ENCODE measurements at places on chromosomes 2 and 18.

DNA sequence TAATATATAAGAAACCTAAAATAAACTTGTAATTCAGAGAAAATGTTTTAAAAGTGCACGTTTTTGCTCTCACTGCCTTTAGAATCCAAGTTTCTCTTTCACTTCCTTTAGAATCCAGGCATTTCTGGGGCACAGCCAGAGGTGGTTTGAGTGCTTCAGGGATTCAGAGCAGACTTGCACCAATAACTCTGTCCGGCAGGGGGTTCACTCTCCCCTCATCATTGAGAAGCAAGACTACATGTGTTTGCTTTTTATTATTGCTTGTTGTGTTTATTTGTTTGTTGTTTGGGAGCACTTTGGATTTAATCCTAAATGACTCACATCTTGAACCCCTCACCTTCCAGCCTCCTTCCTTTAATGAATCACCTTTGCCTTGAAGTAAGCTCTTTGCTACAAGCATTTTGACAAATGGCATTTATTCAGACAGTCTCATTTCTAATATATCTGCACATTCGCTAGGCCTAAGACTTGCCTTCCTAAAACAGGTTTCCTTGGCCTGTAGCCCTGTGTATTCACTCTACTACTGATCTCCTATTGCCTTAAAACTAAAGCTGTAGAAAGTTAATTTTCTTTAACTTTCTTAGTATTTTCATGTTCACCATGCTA, 233.5 kb upstream of the ATP5MC3 start:
- DNase-seq: no peak

DNA sequence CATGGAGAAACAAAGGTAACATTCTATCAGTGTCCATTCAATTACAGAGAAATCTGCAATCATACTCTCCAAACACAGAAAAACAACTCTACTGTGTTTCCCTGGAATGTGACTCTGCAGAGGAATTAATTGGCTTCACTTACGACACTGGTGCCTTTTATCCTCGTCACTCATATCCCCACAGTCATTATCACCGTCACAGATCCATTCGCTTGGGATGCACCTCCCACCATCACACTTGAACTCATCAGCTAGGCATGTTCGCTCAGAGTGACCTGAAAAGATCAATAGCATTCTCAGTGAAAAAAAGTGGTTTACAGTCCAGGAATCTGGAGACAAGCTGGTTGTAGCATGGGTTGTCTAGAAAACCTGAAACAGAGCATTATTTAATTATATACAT, 124.3 kb downstream of the DHRS9 start:
- DNase-seq: no peak

DNA sequence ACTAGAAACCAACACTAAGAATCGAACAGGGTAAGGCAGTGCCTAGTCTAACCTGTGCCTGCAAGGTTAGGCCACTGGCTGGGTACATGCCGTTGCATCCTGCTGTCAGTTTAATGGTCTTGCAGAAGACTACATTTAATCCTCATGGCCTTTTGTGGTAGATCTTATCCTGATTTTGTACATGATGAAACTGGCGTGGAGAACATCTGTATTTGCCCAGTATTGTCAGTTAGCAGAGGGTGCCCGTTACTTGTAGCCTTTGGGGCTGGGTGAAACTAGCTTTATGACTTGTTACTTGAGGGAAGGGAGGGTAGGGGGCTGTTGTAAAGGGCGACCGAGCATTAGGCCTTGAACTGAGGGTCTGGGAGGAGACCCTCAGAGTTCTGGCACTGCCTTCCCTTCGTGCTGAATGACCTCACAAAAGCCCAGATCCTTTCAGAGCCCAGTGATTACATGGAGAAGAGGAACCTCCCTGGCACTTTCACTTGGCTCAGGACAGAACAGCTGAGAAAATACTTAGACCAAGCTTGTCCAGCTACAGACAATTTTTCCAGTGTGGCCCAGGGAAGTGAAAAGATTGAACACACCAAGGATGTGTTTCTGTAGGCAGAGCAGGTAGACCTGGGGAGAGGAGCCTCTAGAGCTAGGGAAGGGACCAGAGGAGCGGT, 19.5 kb downstream of the SLC20A1 start:
- DNase-seq: no peak

DNA sequence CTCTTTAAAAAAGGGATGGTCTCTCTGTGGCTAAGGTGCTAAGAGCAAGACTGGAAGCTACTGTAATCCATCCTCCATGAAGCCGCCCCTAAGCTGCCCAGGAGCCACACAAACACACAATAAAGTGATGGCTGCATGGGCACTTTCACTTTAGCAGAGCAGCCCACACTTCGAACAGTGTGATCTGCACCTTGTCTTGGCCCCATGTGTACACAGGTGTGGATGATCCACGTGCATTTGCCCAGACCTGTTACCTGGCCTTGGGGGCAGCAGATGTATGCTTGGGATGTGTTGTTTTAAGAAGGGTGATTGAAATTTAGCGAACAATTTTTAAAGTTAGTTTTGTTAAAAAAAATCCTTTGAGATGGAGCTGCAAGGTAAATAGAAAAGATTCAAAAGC, 39.9 kb downstream of the TMEM178A start:
- DNase-seq: no peak

DNA sequence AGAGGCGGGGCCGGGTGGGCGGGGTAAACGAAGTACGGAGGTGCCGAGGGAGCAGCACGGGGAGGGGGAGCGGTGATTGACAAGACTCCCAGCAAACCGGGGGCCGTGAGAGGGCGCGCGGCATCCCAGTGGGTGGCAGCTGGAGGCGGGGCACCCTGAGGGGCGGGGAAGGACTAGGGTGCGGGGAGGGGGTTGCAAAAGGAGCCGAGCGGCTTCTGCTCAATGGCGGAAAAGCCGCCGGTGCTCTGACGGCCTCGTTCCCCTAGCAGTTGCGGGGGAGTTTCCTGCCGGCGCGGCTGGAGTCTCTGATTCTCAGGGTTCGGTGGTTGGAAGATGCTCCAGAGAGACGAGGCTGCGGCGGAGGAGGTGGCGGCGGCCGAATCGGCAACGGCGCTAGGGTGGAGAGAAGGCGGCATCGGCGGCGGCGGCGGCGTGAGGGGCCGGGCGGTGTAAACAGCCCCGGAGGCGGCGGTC, at the start of gene PPM1B:
PPM1B (plus strand) TSS at position 195 of the 474 bp plus-strand sequence. CDS start 32,325 bp downstream, outside the sequence.
- peak; percentile 99 for DNase-seq

- DNase-seq: no peak
Observed at GRCh38 chr18:46830633-46831032, 73.8 kb upstream of the ST8SIA5 start.

DNA sequence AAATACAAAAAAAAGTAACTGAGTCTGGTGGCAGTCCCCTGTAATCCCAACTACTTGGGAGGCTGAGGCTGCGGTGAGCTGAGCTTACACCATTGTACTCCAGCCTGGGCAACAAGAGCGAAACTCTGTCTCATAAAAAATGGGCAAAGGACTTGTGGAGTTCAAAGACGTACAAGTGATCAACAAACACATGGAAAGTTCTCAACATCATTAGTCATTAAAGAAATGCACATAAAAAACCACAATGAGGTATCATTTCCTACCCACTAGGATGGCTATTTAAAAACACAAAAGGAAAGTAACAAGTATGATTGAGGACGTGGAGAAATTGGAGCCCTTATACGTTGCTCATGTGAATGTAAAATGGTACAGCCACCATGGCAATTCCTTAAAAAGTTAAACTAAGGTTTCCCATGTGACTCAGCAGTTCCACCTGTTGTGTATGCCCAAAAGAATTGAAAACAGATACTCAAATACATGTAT, 52.3 kb downstream of the RAB10 start:
- no peak for DNase-seq

- no peak for DNase-seq
Observed at GRCh38 chr2:188395903-188396689, 104.4 kb downstream of the GULP1 start.

DNA sequence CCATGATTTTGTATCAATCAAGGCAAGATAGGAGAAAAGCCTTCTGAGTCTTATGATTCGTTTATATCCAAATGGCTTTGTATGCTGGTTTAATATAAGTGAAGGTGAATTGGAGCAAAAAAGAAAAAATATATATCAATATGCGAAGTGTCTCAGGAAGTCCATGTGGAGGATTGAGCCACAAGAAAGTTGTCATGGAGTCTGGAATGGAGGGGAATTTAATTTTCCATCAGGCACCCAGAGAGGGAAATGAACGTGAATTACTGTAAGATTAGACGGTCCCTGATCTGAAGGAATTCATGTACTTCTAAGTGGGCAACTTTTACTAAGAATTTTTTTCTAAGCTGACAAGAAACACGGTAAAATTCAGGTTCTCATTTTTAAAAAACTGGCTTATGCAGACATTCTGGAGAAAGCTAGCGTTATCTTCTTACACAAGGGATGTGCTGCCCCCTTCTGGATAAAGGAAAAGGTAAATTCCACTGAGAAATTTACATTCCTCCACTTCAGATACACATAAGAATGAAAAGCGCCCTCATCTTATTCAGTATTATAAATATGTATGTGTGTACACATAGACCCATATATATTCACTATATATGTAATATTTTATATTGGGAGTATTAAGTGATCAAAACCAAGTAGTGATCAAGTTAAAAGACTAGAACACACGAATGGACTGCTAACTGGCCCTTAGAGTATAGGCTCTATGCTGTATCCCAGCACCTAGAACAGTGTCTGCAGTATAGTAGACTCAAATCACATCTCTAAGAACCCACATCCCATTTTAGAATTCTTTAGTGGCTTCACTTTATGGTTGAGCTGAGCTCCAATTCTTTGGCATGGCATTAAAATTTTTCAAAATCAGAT, 289.0 kb upstream of the TFPI start:
- no peak for DNase-seq

- DNase-seq: no peak
Observed at GRCh38 chr2:9498210-9498609, 23.9 kb downstream of the IAH1 start.

DNA sequence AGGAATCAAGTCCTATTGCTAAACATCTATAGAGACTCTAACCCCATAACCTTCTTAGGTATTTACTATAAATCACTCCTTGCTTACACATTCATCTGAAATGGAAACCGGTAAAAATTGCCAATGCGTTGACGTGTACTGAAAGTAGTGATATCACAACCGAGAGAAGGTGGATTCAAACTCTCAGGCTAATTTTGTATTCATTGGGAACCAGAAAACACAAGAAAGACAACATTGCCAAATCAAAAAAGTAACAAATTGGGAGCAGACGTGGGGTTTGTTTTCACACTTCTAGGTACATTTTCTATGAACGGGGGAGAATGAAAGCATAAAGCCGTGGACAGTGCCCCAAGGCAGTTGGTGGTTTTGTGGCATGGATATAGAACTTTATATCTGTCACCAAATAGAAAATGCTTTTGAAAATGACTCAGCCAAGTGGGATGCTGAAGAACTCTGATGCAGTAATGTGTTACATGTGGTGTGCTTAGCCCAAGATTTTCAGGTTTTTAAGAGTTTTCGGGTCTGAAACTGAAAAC, 155.1 kb upstream of the RASGRP3 start:
- DNase-seq: no peak

GRCh38 chr18:79738581-79739439, 58.9 kb upstream of the KCNG2 start:
- no peak for DNase-seq

- DNase-seq: no peak
Observed at GRCh38 chr2:105417857-105418436, 19.1 kb upstream of the FHL2 start.

DNA sequence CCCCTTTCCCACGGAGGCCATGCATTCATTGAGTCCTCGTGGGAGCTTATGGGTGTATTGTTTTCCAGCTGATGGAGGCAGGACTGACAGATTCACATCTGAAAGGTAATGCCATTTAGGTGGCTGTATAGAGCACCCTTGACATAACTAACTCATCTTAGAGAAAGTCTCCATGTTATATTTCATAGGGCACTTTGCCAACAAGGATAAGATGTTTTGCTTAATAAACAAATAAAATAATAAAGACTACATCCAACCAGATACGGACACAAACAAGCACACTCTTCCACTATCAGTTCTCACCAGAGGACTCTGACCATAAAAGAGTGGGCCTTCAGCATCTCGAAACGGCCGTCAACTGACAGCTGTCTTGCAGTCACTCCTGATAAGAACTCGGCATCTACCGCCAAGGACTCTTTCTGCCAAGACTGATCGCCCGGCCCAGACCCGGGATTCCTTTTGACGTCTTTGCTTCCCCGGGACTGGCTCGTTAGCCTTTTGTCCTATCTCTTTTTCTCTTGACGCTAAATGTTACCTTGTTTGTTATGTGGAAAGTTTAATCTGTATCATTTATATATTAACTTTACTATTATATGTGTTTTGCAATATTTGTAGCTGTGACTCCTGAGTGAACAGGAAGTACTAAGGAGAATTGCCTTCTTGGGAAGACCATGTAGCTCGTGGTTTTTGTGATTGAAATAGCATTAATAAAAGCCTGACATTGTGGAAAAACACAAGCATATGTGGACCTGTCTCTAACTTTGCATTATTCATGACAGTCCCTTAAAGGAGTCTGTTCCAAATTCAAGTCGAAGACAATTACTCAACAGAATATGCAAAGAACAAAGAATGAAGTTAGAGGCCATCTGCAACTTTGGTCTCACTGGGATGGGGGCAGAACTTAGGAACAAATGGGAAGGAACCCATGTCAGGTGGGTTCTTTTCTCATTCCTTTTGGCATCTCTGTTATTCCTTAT, 195.1 kb downstream of the LPIN1 start:
- no peak for DNase-seq

GRCh38 chr18:13810950-13811485, 12.9 kb upstream of the MC5R start:
- DNase-seq: no peak

GRCh38 chr2:130390460-130391057, 34.7 kb downstream of the PTPN18 start:
- DNase-seq: no peak
